ENCODE measurements at places on chromosomes 7 and 10.

DNA sequence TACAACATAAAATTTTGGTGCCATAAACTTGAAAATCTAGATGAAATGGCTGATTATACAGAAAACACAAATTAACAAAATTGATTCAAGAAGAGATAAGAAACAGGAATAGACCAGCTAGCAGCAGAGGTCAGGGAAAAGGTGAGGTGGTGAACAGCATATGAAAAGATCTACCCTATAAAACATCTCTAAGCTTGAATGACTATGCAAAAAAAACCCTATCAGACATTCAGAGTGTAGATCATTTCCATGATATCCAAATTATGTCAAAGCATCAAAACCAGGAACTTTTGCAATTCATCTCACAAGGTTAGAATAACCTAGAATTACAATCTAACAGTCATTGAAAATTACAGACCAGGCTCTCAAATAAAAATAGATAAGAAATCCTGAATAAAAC is 14.6 kb upstream of the BPGM start:
- DNase-seq = no peak

GRCh38 chr7:1981878-1982230 is 250.9 kb downstream of the MAD1L1 start:
- DNase-seq = no peak

DNA sequence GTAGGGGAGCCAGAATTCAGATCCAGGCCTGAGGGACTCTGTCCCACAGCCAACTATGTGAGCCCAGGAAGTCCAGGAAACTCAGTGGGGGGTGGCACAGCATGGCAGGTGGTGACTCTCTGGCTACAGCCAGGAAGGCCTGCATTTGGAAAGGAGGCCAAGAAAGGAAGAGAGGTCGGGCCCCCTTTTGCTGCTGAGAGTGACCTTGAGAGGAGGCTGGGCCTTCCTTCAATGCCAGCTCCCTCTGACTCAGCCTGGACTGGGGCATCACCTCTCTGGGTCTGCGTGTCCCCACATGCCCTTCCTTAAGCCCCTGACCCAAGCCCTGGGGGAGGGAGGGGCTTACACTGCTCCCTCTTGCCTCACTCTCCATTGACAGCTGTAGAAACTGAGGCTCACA is 6.4 kb upstream of the MYL10 start:
- DNase-seq = no peak

DNA sequence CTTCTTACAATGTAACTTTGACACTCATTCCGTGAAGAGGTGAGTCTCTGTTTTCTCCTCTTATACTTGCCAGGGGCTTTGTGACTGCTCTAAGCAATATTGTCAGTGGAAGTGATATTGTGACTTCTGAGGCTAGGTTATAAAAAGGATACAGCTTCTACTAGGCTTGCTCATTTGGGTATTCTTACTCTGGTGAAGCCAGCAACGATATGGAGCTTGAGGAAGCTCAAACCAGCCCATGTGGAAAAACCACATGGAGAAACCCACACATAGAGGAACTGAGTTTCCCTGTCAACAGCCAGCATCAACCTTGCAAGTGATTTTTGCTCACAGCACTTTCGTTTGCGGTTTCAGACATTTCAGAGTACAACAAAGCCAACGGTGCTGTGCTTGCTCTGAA is 149.6 kb upstream of the SEMA3E start:
- DNase-seq = no peak

- DNase-seq = no peak
Observed at GRCh38 chr7:31791881-31792280, 104.9 kb downstream of the PPP1R17 start.

- DNase-seq = no peak
Observed at GRCh38 chr7:29405891-29406290, 157.7 kb upstream of the PRR15 start.

- no peak for DNase-seq
Observed at GRCh38 chr10:8216893-8217292, 162.4 kb downstream of the GATA3 start.

DNA sequence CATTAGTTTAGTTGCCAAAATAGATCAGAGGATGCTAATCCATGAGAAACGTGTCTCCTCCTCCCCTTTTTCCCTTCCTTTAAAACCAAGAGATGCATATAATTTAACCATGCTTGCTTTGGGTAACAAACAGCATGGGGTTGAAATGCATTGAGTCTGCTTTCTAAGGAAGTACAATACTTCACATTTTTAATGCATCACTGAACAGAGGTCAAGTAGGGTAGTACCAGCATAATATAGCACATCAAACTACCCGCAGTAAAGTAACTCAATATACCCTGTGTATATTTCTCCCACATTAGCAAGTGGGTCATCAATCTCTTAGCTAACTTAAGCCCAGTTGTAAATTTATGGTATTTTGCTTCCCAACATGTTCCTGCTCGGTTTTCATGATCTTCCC is 239.3 kb upstream of the SEMA3C start:
- DNase-seq = no peak

DNA sequence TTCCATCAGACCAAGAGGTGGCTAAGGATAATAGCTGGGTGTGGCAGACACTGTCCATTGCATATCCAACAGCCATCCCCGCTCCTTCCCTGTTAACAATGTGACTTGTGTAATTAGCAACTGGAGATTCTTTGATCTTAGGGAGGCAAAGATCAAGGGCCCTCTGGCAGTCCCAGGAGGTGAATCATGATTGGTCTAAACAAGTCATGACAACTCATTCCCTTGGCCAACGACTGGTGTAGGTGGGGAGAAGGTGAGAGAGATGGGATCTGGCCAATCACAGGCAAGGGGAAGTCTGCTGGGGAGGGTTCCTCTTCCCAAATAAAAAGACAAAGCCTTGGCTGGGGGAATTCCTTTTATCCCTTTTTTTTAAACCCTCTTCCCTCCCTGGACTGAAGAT is 46.2 kb upstream of the COMTD1 start:
- DNase-seq = no peak

GRCh38 chr10:5844345-5845055 is 31.3 kb upstream of the GDI2 start:
- no peak for DNase-seq

GRCh38 chr7:114691605-114692004 is 230.3 kb upstream of the MDFIC start:
- no peak for DNase-seq

DNA sequence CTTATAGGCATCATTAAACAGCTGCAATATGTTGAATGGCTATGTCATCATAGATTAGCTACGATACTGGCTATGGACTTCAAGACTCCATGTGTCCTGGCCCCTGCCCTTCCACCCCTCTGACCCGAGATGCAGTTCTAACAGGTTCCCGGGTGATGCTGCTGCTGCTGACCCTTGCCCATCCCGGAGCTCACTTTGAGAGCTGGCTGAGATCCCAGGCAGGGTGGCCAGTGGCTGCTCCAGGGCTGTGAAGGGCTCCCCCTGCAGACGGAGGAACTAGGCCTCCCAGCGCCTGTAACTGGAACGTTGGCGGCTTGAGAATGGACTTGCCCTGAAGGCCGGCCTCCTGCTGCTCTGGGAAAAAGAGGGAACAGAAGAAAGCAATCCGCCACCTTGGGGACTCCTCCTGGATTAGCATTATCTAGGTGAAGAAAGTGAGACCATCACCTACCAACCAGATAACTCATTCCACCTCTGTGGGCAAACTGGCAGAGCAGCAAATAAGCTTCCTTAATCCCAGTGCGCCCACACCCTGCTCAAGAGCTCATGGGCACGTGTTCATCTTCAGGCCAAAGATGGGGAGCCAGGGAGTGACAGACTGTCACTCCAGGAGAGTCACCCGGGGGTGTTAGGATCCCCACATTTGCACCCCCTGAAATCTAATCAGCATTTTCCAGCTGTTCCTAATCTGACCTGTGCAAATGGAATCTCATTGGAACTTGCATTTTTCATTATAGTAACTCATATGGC is 56.8 kb downstream of the PARP12 start:
- DNase-seq = peak; percentile 50

GRCh38 chr7:75914655-75915415 is at the start of gene POR:
POR (plus strand) TSS chr7:75915155; CDS start chr7:75954002, 38,847 bp downstream.
- peak; percentile 93 for DNase-seq

GRCh38 chr10:60350400-60350799 is 39.3 kb downstream of the ANK3 start:
- DNase-seq = peak; percentile 69

- DNase-seq = no peak
Observed at GRCh38 chr7:128275681-128276080, 34.6 kb downstream of the LEP start.

GRCh38 chr10:62980687-62981086 is 152.4 kb upstream of the NRBF2 start:
- DNase-seq = no peak

- DNase-seq = peak; percentile 53
Observed at GRCh38 chr10:116444527-116445142, 17.0 kb downstream of the PNLIPRP3 start.

DNA sequence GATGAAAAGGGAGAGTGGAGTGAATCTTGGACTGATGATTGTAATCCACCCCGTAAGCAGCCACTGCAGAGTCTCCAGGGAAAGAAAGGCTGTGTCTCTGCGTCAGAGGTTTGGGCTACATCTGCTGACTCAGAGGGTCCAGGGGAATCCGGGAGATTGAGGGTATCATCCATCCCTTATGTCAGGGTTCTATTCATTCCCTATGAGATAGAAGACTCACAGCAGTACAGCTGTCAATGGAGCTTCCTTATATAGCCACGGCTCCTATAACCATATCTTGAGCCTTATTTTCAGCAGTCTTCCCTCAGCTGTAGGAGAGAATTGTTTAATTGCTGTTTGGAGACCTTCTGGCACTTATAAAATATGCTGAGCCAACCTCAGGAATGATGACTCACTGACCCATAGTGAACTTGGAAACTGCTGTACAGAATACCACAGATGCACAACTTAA is 558.2 kb upstream of the PFKP start:
- peak; percentile 24 for DNase-seq

GRCh38 chr10:100656454-100656853 is 88.9 kb upstream of the PAX2 start:
- DNase-seq = peak; percentile 7

DNA sequence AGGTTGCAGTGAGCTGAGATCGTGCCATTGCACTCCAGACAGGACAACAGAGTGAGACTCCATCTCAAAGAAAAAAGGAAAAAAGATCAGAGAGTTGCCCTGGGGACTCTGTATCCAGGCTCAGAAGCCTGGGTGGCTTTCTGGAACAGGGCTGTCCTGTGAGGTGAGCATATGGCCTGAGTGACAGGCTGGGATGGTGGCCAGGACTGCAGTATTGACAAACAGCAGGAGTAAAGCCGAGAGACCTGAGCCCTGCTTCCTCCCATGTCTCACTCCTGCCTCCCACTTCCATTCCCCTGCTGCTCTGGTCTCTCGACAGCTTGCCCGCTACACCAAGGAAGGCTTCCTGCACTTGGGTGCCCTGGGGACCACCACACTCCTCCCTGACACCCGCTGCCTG is 578.5 kb downstream of the GALNT17 start:
- no peak for DNase-seq

- DNase-seq = no peak
Observed at GRCh38 chr7:69857014-69857413, 258.7 kb downstream of the AUTS2 start.

GRCh38 chr7:34839645-34840044 is 181.6 kb downstream of the NPSR1 start:
- DNase-seq = no peak

DNA sequence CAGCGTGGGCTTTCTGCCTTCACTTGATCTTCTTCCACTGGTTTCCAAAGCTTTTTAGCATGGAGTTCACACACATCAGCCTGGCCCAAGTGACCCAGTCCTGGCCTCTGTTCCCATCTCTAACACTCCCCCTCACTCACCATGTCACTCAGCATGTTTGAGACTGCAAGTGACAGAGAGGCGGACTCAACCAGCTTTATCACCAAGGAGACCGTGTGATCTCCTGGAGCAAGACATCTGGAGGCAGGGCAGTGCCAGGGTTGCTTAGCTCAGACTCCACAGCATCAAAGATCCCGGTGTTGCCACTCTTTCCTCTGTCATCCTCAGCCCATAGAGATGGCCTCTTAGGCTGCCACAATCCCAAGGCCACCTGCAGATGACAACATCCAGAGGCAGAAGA is 39.4 kb downstream of the FAM241B start:
- no peak for DNase-seq

DNA sequence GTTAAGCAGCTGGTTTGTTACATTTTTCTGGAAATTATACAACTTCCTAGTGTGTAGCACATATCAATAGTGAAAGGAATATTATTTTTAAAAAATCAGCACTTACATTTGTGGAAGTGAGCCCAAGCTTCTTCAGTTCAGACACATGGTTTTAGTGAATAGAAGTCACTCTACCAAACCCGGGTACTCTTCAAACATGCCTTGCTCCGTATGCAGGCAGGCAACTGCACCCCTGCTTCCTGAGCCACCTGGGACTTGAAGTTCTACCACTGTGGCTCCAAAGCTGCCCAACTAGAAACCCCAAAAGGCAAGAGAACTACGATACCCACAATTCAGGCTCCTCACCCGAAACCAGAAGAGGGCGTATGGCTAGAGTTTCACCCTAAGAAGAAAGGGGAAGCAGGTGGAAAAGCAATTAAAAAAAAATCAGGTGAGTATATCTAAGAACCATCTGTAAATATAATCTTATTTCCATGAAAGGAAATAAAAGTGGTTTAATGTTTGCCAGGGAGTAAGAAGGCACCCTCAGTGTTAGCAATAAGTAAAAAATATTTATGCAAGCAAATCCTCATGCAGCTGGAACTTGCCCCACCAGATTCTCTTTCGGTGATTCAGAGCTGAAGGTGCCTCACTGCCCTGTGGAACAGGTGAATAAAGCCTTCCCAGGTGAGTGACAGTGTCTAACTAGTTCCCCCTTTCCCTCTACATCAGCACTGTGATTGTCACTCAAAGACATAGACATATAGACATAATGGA is at the start of gene MACC1:
Gene MACC1 (minus strand): TSS at position 192 of the 756 bp plus-strand sequence. CDS start 55,522 bp downstream, outside the sequence.
- DNase-seq = no peak

DNA sequence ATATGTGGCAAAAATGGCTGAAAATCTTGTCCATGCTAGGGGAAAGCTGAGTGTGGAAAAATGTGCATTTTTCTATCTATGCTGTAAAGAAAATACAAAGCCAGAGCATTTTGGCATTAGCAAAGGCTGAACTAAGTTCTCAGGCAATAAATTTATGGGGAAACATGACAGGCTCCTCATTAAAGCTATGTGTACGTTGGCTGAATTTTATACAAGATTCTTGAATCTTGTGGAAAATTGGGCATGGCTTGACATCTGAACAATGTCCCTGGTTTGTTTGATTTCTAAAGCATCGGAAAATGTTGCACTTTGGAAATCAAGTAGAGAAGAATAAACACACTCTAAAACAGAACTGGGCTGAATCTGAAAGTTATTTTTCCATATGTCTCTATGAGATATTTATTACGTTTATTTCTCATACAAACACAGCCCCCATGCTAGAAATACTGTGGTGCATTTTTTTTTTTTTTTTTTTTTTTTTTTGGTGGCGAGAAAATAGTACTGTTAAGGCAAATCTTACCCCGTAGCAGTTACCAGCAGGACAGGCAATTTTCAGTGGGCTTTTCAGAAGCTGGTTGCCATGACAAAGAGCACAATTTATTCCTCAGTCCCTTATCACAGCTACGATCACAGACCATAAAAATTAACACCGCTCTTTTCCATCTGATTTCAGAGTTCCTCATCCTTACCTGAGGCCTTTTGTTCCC is 16.9 kb downstream of the CPA1 start:
- DNase-seq = no peak
